ENCODE measurements at places on chromosomes 2 and 18.

DNA sequence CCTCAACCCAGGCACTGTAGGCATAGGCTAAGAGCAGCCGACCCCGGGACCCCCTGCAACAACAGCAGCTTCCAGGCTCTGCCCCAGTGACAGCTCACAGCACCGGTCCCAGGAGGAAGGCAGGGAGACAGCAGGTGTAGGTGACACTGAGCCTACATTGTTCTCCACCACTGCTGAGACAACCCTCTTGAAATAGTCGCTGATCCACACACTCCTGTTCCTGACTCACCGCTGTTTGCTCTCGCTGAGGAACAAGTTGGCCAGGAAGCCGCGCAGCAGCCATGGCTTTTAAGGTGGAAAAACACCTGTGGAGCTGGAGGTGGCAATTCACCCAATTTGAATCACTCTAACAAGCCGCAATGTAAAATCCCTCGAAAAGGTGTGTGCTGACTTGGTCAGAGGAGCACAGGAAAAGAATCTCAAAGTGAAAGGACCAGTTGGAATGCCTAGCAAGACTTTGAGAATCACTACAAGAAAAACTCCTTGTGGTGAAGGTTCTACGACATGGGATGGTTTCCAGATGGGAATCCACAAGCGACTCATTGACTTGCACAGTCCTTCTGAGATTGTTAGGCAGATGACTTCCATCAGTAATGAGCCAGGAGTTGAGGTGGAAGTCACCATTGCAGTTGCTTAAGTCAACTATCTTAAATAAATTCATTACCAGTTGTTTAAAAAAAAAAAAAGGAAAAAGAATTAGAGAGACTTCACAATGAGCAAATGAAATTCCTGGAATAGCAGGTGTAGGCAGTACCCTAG is 167.5 kb downstream of the ARL4C start:
- DNase-seq, result no peak

GRCh38 chr2:75503048-75503607 is 57.6 kb downstream of the EVA1A start:
- no peak for DNase-seq

DNA sequence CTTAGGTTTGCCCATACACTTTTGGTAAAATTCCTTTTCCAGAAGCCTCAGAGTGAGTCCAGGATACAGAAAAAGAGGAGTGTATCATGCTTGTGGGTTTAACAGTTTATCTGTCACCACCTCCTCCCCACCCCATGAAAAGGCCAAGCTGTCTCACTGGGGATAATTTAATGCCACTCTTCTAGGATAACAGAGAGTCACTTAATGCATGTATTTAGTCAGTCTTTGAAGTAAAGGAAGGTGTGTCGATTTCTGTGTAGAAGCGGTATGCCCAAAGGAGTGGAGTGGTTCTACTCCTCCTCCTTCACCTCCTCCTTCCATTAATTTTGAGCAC is 116.4 kb downstream of the QPCT start:
- DNase-seq, result no peak

DNA sequence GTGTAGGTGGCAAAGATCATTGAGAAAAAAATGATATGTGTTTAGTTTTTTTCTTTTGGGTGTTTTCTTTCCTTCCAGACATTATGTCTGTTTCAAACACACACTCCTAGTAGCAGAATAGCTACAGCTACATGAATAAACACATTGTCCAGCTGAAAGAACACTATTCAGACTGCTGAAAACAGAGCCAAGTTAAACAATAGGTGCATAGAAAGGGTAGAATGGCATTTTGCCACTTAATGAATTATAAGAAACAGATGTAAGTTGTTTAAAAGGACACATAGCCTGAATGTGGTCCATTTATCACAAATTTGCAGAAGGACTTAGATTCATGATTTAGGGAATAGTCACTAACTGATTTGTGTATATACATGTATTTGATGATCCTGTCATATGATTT is 20.1 kb downstream of the CTLA4 start:
- DNase-seq, result no peak

DNA sequence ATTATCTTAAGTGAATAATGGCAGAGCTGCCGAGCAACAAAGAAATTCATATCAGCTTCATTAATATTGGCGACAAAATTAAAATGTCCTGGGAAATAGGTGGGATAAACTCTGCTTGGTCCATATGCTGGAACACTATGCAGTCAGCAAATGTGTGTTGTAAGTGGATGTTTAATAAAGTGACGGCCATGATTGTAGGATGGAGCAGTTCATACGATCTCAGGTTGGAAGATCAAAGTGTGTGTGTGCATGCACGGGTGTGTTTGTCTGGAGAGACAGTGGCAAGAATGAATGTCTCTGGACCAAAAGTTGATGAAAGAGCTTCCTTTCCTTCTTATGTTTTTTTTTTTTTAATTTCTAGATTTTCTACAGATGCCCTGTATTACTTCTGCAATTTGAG is 14.8 kb downstream of the TWIST2 start:
- no peak for DNase-seq

GRCh38 chr2:12549641-12550040 is 167.1 kb upstream of the TRIB2 start:
- DNase-seq, result no peak

- DNase-seq, result no peak
These were observed 106.9 kb downstream of the CELF4 start for GRCh38 chr18:37458697-37459096.

DNA sequence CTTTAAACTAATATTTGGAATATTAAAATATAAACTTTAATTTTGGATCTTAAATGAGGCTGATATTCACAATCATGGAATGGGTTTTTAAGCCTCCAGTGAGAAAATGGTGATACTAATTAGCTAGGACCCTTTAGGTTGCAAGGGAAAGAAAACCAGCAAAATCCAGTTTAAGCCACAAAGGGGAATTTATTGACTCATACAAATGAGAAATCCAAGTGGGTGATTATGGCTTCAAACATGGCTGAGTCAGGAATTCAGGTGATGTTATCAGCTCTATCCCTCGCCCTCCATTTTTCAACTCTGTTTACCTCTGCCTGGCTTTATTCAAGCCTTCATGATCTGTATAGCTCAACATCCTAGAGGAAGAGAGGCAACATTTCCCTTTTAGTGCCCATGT is 75.3 kb upstream of the DLX2 start:
- DNase-seq, result no peak

- DNase-seq, result no peak
These were observed 157.2 kb upstream of the CAPN13 start for GRCh38 chr2:30964334-30965005.

DNA sequence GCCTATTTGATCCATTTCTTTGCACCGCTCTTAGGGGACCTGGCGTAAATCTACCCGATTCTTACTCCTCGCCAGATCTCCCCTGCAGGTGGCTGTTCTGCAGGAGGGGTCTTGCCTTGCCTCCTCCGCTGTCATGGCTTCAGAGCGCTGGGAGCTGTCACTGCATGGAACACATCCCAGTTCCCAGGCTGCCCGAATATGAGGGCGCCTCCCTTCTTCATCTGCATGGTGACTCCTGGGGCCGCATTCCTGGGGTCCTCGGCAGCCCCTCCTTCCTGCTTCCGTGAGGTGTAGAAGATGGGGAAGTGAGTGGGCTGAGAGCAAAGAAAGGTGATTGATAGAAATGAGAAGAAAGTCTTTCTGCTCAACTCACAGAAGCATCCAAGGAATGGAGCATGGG is 27.3 kb upstream of the COPS8 start:
- DNase-seq, result no peak

DNA sequence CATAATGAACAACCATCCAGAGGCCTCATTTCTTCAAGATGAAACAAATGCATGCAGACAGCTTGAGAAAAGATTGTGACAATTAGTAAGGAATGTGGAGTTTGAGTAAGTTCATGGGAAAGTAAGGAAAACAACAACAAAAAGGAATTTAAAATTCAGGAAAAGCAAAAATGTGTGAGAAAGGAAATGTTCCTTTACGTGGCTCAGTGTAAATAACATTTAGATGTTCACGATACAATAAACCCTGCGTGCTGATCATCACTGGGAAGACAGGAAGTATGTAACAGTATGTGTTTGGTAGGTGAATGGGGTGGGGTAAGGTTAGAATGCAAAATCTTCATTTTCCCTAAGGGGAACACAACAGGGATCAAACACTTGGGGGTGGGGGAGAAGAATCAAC is 72.7 kb downstream of the TRIP12 start:
- DNase-seq, result no peak

- DNase-seq, result no peak
These were observed 11.6 kb upstream of the ITGA6 start for GRCh38 chr2:172415865-172416183.

GRCh38 chr18:63040788-63041410 is 278.7 kb downstream of the BCL2 start:
- no peak for DNase-seq

DNA sequence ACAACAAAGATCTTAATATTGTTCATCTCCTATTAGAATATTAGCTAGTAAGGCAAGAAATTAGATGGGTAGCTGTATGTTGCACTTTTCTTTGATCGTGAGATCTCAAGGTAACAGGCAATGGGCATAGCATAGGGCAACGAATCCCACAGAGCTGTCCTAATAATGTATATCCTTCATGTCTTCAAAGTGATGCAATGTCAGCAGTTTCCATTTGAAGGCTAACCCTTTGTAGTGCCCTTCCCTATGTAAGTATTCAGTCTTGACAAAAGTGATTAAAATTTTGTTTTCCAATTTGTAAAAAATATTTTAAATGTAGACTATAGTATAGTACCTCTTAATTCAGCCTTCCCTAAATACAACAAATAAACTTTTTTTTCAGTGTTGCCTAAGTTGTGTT is 112.5 kb downstream of the PKP4 start:
- DNase-seq, result no peak

GRCh38 chr18:9428862-9429661 is 46.3 kb upstream of the RALBP1 start:
- no peak for DNase-seq

- no peak for DNase-seq
These were observed 101.4 kb downstream of the COLEC12 start for GRCh38 chr18:398935-399630.

DNA sequence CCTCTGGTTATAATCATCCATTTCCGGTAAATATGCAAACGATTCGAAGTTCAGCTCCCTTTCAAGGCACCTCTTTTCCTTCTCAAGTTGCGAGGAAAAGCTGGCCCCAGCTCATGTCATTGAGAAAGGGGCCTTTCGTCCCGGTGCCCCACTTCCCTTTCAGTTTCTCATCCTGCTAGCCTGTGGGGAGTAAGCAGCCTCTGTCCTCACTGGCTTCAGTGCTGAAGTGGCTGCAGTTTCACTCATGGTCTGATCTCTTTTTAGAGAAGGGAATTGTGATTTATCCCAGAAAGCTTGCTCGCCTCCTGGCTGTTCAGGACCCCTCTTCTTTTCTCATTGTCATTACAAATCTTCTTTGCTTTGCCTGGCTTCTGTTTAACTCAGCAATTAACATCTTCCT is 207.5 kb downstream of the NR4A2 start:
- DNase-seq, result no peak

GRCh38 chr2:79713131-79713785 is 200.4 kb downstream of the CTNNA2 start:
- no peak for DNase-seq

- DNase-seq, result no peak
These were observed 58.6 kb downstream of the POMC start for GRCh38 chr2:25109822-25110221.

GRCh38 chr2:102070058-102070642 is 72.4 kb upstream of the IL1R1 start:
- DNase-seq, result no peak

GRCh38 chr2:71671203-71671854 is 218.0 kb downstream of the DYSF start:
- DNase-seq, result no peak

GRCh38 chr2:173119069-173119807 is 43.6 kb downstream of the MAP3K20 start:
- DNase-seq, result no peak

GRCh38 chr18:78860117-78860516 is 119.5 kb upstream of the SALL3 start:
- no peak for DNase-seq

GRCh38 chr2:233464056-233464455 is 102.5 kb downstream of the USP40 start:
- DNase-seq, result no peak

- no peak for DNase-seq
These were observed 318.1 kb downstream of the TRIB2 start for GRCh38 chr2:13034861-13035260.

GRCh38 chr18:62538881-62539280 is 16.1 kb downstream of the ZCCHC2 start:
- no peak for DNase-seq

- no peak for DNase-seq
These were observed 480.9 kb upstream of the TMEFF2 start for GRCh38 chr2:192675681-192676080.

DNA sequence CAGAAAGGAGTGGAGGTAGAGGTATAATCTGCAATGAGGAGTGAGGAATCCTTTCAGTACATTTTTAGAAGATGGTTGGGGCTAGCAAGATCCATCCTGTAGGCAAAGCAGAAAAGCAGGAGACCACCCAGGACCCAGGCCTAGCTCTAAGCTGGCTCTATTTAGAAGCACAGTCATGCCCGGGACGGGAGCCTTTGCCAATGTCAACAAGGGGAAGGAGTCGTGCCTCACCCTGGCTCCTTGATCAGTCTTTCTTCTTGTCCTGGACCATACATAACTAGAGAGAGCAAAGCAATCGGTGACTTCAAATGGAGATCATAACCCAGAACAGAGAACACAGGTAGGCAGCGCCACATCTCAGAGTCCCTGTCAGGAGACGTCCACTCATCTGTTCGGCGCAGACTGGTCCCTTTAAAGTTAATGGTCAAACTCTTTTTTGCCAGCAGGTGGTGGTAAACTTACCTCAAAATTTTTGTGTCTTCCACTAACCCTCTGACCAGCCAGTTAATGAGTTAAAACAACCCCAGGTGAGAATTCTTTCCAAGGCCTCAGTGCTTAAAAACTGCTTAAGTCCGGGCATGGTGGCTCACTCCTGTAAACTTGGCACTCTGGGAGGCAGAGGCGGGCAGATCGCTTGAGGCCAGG is 8.0 kb downstream of the MC5R start:
- no peak for DNase-seq

- DNase-seq, result no peak
These were observed 12.9 kb downstream of the CCL20 start for GRCh38 chr2:227826563-227826962.

GRCh38 chr18:62585274-62586150 is 62.7 kb downstream of the ZCCHC2 start:
- no peak for DNase-seq

GRCh38 chr2:71923887-71924533 is 223.7 kb downstream of the CYP26B1 start:
- peak; percentile 17 for DNase-seq

- no peak for DNase-seq
These were observed 322.9 kb upstream of the ACVR2A start for GRCh38 chr2:147521936-147522335.
